Stimulated activated CD8-positive, alpha-beta memory T cell treated with anti-CD3 and anti-CD28 coated beads, Interleukin-2, amount 100 ng/mL, for 1 hour (primary cell): ENCODE measurements at places on chromosomes 2 and 18.

DNA sequence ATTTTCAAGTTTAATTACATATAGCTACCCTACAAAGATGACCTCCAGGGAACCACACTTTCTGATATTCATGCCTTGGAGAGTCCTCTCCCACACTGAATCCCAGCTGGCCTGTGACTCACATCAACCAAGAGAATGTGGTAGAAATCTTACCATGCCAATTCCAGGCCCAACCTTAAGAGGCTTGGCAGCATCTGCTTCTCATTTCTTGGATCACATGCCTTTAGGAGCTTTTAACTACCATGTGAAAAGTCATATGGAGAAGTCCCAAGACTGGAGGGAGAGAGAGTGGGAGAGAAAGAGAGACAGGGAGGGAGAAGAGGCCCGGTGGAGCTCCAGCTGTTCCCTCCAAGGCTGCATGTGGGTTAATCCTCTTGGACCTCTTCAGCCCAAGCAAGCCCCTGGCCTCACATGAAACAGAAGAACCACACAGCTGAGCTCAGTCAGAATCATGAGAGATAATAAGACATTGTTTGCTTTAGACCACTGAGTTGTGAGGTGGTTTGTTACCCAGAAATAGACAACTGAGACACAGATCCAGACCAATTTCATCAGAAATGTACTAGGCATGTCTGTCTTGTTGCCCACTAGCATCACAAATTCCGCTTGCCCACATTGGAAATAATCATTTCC, 190.7 kb downstream of the MTCL1 start:
- DNase-seq: no peak

DNA sequence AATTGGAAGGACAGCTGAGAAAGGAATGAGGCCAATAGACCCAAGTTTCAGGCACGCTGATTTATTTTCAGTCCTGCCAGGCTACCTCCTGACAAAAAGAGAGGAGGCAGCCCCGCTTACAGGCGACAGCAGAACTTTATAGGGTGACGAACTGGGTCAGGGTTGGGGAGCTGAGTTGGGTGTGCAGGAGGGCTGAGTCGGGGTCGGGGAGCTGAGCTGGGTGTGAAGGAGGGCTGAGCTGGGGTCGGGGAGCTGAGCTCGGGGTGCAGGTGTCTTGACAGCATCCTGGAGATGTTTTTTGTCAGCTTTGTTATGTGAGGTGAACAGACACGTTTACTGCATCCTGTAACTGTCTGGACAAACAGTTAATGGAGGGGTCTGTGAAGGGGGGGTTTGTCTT, 342.2 kb downstream of the ADCYAP1 start:
- no peak for DNase-seq

GRCh38 chr2:20677301-20678085, 10.5 kb downstream of the GDF7 start:
- DNase-seq: no peak

DNA sequence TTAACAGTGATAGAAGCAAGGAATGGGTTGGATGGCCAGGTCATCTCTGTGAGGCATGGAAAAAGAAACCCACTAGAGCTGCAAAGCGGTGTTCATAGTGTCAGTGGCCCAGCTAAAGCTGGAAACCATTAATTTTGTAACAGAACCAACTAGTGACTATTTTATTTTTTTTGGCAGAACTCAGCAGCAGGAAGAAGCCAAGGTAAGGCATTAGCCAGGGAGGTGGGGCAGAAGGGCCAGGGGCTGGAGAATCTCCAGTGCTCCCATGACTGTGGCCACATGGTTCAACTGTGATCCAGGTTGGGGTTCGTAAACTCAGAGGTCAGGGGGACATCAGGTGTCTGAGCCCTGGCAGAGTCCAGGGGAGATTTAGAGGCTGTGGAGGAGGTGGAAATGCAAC, 25.9 kb upstream of the YES1 start:
- no peak for DNase-seq

- no peak for DNase-seq
These were observed 363.5 kb downstream of the GRB14 start for GRCh38 chr2:164257742-164258141.

- no peak for DNase-seq
These were observed 56.3 kb downstream of the RBKS start for GRCh38 chr2:27833931-27834330.

DNA sequence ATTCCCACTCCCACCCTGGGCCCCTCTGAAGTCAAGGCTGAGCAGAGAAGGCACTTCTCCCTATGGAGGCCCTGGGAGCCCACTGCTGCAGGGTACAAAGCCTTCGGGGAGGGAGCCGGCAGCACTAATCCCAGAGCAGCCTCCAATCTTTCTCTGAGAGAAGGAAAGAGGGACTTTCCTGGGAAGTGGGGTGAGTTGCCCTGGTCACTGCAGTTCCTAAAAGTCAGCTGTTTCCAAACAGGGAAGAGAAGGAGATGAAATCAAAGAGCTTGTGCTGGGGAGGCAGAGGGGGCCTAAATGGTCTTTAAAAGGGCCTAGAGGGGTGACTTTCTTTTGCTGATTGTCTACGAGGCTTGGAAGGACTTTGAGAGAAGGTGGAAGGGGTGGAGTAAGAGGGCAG, 264.7 kb downstream of the TNS1 start:
- no peak for DNase-seq

- DNase-seq: peak; percentile 38
These were observed 18.6 kb downstream of the DNMT3A start for GRCh38 chr2:25323042-25323514.

GRCh38 chr2:186554429-186554828, 35.4 kb upstream of the ITGAV start:
- no peak for DNase-seq

DNA sequence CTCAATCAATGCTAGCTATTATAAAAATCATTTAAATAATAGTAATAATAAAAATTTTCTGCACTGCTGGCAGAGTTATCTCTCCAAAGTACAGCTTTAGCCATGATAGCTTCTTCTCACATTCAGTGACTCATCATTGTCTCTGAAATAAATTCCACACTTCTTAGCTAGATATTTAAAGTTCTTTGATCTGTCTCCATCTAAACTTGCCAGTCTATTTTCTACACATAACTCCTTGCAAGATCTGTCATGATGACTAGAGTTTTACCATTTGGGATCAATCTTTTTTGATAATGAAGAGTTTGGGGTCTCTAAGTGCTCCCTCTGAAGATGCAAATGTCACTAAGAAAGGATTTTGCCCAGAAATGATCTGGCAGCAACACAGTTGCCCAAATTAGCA, 155.4 kb upstream of the LHCGR start:
- no peak for DNase-seq

- no peak for DNase-seq
These were observed 42.7 kb downstream of the MAL start for GRCh38 chr2:95068256-95068655.

GRCh38 chr2:62181843-62182242, 14.1 kb upstream of the B3GNT2 start:
- no peak for DNase-seq

GRCh38 chr18:48920408-48921038, 30.2 kb downstream of the SMAD7 start:
- DNase-seq: no peak

- DNase-seq: no peak
These were observed 30.1 kb upstream of the SERPINE2 start for GRCh38 chr2:224069172-224069571.

GRCh38 chr2:98883780-98884211, 52.2 kb downstream of the CRACDL start:
- DNase-seq: no peak

DNA sequence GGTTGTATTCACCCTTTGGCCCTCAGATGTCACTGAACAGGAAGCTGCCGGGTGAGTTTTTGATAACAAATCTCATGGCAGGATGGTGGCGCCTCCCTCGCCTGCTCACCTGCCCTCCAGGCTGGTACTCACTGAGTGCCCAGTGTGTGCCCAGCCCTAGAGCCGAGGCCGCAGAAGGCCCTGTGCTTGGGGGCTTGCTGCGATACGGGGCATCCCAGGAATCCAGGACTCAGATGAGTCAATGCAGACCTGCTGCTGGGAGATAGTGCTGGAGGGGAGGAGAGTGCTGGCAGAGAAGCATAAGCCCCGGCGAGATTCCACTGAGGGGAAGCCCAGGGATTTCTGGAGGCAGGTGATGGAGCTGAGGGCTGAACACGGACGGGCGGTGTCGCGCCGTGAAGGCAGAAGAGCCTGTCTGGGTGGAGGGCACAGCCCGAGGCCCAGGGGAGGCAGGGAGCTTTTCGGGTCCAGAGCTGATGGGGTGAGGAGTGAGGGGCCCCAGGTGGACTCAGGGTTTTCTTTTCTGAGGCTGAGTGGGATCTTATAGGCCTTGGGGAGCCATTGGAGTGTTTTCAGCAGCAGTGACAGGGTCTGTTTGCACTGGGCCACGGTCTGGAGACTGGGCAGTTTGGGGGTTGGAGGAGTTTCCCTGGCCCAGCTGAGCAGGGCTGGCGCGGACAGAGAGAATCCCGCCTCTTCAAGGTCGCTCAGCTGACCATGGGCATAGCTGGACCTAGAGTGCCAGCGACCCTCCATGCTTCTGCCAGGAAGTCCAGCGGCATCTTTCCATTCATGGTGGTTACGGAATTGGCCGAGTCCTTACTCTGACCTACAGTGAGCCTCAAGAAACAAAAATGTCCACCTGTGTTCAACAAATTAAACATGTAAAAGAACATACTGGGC, 35.5 kb downstream of the LDLRAD4 start:
- no peak for DNase-seq

DNA sequence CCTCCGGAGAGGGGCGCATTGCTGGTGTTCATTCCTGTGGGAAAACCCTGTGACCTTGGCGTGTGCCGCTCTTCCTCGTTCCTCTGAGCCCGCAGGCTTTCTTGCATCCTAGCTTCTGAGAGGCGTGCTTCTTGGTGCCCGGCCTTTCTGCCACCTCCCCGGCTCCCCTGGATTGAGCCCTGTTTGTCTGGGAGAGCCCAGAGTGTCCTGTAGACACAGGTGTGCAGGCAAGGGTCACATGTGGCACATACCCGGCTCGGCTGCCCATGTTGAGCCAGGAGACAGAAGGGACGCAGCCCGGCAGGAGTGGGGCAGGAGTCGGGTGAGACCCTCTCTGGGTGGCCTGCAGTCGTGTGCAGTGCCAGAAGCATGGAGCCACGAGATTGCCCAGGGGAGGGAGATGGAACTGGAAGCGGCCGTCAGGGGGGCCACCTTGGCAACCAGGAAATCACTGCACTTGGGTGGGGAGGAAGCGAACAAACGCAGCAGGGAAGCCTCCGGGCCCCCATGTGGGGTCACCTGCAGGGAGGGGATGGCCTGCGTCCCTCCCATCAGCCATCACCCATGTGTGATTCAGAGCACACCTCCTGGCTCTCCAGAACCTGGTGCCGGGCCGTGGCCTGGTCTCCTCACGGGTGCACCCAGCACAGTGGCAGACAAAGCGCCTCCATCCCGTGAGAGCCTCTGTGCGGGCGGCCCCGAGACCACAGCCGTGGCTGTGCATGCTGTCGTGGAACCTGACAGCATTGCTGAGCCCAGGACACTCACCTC, 92.9 kb downstream of the SH3BP4 start:
- no peak for DNase-seq

- DNase-seq: no peak
These were observed 186.2 kb upstream of the CTAGE1 start for GRCh38 chr18:22603902-22604301.

DNA sequence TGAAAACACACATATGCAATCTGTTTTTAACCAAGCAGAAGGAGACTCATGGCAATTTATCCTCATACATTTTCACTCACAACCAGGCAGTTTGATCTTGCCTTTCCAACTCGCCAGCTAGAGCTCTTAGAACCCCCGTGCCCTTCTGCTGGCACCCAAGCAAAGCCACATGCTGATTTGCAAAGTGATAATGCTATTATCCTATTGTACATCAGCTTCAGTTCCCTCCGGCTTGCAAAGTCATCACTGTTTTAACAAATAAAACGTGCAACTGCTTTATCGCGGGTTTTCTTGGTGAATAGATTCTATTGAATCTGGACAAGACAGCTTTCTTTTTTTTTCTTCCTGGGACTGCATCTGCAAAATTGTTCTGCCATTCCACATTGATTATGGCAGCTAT, 314.6 kb downstream of the LNPK start:
- no peak for DNase-seq

GRCh38 chr2:27830656-27831055, 59.1 kb downstream of the MRPL33 start:
- DNase-seq: no peak

- no peak for DNase-seq
These were observed 26.1 kb upstream of the FN1 start for GRCh38 chr2:215461836-215462532.

DNA sequence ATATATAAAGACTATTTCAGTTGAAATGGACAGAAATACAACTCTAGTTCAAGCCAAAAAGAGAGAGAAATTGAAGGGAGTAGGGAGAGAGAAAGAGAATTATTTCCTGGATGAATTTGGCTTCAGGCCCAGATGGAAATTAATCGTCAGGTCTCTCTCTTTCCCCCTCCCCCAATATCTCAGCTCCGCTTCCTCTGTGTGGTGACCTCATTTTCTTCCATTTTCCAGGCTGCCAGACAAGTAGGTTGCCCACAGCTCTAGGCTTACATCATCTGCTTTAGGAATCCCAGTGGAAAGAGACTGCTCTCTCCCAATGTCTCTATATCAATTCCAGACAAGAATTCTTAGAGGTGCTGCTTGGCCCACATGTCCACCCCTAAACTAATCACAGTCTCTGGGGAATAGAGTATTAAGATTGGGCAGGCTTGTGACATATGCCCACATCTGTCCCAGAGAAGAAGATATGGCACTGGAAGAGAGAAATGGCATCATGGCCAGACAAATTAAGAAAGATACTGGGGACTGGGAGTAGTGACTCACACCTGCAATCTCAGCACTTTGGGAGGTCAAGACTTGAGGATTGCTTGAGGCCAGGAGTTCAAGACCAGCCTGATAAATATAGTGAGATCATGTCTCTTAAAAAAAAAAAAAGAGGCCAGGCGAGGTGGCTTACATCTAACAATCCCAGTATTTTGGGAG, 37.2 kb upstream of the CFAP36 start:
- DNase-seq: no peak

DNA sequence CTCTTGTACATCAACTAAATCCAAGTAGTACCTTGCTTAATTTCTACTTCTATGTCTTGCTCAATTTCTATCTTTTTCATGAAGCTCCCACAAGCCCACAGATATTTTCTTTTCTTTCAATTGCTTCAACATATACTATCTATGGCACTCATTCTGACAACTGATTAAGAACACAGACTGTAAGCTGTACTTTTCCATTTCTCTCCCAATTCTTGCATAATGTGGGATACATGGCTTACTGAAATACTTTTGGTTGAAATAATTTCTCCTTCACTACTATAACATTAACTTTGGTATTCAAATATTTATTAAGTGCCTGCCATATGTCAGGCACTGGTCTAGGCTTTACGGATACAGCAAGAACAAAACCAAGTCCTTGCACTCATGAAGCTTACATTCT, 84.8 kb downstream of the GORASP2 start:
- no peak for DNase-seq

DNA sequence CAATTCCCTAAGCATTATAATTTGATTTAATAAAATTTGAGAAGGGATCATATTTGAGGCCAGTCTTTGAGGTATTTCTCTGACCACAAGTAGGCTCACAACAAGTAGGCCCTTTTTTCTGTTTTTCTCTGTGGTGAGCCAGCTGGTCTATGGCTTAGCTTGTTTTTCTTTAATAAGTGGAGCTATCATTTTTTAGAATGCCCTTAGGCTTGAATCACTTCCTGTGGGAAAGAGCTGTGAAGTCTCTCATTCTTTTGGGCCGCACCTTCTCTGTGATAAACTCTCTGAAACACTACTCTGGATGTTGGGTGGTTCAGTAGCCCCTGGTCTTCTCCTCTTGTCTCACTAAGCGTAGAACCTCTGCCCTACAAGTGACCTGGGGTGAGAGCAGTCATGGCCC, 235.9 kb downstream of the SUCLG1 start:
- DNase-seq: no peak
